Epithelial cell of proximal tubule (primary cell): ENCODE measurements at places on chromosomes 16 and 17.

DNA sequence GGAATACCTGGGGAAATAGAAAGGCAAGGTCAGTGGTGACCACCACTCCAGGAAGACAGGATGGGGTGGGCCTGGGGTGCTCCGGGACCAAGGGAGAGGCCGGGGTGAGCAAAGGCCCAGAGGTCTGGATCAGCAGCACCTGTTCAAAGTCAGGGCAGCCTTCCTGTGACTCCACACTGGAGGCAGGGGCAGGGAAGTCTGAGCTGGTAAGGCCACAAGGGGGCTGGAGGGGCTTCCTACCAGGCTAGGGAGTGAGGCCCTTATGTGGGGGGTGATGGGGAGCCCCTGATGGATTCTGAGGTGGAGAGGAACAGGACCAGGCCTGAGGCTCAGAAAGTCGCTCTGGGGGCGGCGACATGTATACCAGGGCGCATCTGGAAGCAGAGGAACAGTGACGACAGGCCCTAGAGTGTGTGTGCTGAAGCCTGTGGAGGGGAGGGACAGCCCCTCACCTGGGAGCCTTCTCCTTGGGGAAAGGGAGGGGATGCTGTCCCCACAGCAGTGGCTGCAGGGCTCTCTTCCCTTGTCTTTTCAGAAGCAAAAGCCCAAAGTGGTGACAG is 3.7 kb downstream of the C16orf78 start:
- DNase-seq = no peak

GRCh38 chr17:64920026-64920418 is 744 bp upstream of the LRRC37A3 start:
- no peak for DNase-seq

DNA sequence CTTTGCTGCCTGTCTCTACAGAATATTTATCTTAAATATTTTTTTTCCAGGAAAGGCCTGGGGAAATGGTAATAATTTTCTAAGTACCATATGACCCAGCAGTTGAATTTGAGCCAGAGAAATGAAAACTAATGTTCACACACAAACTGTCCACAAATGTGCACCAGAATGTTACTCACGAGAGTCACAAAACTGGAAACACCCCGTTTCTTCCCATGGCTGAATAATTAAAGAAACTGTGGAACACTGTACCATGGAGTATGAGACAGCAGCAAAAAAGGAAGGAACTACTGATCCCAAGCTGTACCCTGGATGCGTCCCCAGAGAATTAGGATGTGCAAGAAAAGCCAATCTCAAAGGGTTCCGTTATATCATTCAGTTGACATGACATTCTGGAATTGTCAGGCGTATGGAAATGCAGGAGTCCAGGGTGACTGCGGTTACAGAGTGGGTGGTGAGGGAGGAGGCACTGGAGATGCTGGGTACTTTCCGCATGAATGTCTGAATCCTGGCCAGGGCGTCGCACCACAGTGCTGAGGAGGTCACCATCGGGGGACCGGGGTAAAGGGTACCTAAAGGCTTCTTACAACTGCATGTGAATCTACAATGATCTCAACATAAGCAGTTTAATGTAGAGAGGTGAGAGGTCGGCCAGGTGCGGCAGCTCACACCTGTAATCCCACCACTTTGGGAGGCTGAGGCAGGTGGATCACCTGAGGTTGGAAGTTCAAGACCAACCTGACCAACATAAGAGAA is 34.5 kb downstream of the USP22 start:
- no peak for DNase-seq

- DNase-seq = no peak
Measured at GRCh38 chr16:86120201-86121192, 221.5 kb downstream of the IRF8 start.

- no peak for DNase-seq
Measured at GRCh38 chr16:49776085-49776595, 79.8 kb downstream of the ZNF423 start.

GRCh38 chr16:83785455-83785854 is 22.3 kb upstream of the HSBP1 start:
- no peak for DNase-seq

- no peak for DNase-seq
Measured at GRCh38 chr16:2756288-2757015, 4.0 kb downstream of the SRRM2 start.

DNA sequence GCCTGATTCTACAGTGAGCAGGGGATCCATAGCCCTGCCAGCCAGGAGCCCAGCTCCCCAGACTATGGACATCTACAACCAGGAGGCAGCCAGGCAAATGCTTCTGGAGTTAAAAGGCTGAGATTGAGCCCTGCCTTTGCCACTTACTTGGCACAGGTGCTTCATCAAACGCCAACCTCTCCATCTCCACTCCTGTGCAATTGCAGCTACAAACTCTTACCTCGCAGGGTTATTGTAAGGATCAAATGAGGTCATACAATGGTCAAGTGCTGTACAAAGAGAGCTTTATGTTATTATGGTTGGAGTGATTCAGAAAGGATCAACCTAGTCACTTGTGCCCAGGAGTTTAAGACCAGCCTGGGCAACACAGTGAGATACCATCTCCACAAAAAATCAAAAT is 9.8 kb upstream of the MYO18A start:
- DNase-seq = no peak

GRCh38 chr17:64780096-64781013 is 118.2 kb upstream of the SMURF2 start:
- DNase-seq = no peak

DNA sequence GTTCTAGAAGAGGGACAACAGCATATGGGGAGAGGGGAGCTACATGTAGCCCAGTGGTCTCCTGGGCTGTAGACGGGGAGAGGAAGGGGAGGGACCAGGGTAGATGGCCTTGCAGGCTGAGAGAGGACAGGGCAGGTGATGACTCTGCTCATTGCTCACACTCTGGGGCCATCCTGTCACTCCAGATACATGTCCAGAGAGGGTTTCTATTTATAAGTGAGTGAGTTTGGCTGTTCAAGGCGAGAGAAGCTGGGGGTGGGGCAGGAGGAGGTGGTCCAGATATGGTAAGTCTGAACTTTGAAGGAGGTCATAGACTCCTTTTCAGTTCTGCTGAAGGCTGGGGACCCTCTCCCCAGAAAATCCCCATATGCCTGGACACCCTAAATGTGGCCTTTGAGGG is 22.2 kb downstream of the CACNA1G start:
- DNase-seq = no peak

- DNase-seq = no peak
Measured at GRCh38 chr17:52035336-52035915, 123.1 kb downstream of the CA10 start.

- no peak for DNase-seq
Measured at GRCh38 chr16:53912155-53912554, 208.2 kb downstream of the FTO start.

DNA sequence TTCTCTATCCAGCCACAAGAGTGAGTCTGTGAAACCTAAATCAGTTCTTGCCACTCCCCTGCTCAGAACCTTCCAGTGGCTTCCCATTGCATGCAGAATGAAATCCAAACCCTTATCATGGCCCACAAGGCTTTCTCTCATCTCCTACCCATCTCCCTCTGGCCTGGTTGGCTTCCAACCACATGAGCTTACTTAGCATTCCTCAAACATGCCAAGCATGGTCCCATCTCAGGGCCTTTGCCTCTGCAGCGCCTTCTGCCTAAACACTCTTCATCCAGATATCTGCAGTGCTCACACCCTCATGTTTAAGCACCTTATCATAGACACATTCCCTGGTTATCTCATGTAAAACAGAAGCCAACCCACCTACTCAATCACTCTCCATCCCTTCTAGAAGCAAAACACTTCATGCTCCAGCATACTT is 15.5 kb downstream of the TK2 start:
- no peak for DNase-seq

- no peak for DNase-seq
Measured at GRCh38 chr16:23874613-23875294, 39.0 kb downstream of the PRKCB start.

DNA sequence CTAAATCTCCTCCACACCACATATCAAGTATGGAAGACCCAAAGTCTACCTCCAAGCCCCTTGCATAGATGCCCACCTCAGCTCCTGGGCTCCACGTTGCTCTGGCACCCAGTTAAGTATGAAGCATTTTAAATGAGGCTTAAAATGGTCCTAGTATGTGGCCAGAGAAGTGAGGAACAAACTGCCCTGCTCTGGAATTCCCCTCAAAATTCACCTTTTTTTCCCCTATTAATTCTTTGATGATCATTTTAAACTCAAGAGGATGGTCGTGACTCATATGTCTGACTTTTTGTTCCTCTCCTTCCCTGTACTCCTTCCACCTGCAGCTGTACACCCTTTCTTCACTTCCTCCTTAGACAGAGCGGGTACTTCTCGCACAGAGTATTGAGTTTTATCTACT is 234.5 kb upstream of the MYOCD start:
- DNase-seq = no peak

DNA sequence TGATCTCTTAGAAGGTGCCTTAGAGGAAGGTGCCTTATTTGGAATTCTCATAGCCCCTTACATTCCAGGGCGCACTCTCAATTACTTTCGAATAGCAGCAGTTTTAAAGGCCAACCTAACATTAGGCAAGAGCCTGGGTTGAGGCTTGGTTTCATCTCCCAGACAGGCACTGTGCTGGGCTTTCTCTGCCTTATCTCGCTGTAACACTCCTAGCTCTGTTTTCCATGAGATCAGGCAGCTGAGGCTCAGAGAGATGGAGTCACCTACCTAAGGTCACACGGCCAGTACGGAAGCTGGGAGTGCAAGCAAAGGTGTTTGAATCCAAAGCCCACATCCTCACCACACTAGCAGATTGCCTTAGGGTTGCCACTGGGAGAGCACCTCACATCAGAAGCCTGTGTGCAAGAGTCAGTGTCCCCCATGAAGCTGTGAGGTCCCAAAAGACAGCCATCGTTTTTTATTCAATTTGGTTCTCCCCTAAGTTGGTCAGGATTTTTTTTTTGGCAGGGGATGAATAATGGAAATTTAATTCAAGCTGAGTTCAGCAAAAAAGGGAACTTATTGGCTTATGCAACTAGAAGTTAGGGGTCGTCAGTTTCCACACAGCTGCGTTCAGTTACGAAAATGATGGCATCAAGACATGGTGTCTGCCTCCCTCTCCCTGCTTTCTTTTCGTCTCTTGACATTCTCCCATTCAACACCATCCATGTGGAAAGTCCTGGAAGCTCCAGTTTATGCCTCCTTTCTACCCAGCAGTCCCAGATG is 206.4 kb downstream of the KATNIP start:
- no peak for DNase-seq

DNA sequence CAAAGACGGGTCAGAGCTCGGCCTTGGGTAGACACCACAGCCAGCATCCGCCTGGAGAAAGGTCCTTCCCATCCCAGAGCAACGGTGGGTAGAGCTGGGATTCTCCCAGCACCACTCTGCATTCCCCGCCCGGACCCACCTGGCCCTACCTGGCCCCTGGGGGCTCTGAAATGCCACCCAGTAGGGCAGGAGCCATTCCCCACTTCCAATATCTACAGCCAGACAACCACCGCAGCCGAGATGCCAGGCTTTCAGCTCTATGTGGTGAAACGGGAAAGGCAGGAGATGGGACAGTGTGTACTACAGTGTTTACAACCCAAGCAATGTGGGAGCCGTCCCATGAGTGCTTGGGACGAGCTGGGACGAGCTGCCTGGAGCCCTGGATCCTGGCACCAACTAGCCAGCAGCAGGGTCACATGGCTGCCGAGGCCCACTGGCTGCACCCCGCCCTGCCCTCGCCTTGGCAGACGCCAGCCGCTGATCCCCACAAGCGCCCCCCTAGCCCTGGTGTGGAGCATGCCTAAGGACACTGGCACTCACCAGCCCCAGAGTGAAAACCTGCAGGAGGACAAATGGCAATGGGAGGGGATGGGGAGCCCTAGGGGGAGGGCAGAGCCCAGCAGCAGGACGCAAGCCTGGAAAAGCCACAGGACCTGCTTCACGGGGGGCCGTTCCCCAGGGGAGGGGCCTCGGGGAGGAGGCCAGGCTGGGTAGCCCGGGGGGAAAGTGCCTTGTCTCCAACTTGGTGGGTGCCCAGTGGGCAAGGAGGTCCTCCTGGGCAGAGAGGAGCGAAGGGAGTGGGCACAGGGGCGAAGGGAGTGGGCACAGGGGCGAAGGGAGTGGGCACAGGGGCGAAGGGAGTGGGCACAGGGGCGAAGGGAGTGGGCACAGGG is 13.5 kb downstream of the TMC6 start:
- no peak for DNase-seq

DNA sequence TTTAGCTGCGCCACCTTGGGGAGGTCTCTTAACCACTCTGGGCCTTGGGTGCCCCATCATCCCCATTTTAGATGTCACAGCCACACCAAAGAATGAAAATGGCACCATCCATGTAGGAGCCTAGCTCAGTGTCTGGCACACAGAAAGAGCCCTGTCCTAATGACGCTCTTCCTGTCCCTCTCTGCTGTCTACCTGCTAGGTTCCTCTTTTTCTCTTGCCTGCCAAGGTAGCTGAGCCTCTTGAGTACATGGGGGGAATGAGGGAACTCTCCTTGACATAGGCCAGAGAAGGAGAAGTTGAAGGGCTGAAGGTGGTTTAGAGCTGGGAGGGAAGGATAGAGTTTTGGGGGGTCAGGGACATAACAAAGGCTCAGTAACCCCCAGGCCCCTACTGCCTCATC is 1.8 kb downstream of the RUNDC3A start:
- no peak for DNase-seq

- no peak for DNase-seq
Measured at GRCh38 chr17:37476431-37477120, 13.1 kb upstream of the DUSP14 start.

GRCh38 chr17:1123393-1123831 is 56.4 kb downstream of the ABR start:
- DNase-seq = no peak

DNA sequence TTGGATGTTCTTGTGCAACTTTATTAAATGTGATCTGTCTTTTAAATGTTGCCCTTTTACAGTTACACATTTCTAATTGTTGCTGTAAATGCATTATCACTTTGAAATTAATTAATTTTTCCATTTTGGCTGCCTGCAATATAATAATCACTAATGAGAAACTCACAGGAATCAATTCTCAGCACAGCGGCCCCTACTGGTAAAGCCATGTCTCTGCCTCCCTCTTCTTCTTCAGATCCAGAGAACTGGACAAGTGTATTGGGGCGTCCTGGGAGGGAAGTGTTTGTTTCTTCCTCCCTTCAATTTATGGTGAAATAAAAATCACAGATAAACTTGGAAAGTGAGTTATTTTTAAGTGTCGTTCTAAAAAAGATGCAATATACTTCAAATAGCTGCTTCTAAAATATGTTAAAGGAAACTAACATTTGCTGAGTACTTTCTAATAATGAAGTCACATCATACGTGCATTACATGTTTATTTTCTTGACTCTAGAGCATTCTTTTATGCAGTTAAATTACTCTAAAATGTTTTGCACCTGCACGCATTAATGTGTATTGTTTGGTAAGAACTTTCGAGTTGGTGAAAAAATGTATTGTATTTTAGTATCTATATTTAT is 338.0 kb downstream of the WWOX start:
- DNase-seq = no peak
